ENCODE measurements at places on chromosomes 7 and 10. TPM values are rescaled to one million over a fixed set of nuclear protein-coding genes. Genes with fewer than 3 reads are reported as not detected.

The CFAP69 gene
- 8.2 TPM for total RNA-seq

The NUP42 gene
- 30.7 TPM for total RNA-seq

GRCh38 chr7:121480058-121480457 is 84.0 kb upstream of the FAM3C start:
- no peak for ATAC-seq

DNA sequence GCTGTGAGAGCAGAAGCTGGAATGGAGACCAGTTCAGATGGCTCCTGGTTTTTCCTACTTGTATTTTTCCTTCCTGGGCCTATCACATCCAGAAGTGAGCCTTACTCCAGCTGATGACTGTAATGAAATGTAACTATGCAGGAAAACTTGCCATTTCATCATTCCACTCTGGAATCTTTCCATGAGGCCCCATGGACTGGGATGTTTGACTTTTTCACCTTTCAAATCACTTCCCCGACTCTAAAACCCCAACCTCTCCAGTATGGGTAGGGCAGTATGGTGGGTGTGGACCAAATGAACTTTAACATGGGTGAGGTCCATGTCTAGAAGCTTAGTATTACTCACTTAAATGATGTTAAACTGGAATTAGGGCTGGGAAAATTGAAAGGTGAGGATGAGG is 40.3 kb upstream of the DLD start:
- no peak for ATAC-seq

The CLCN1 gene
- total RNA-seq = not detected
